Lung (tissue), 17 donors: ENCODE measurements at places on chromosomes 3 and 15. TPM values are rescaled to one million over a fixed set of nuclear protein-coding genes. Genes with fewer than 3 reads are reported as not detected.

The QARS1 gene
- polyA plus RNA-seq = 172 TPM

The GHSR gene
- 0.07 TPM for polyA plus RNA-seq

The GOLGA6L24 gene
- polyA plus RNA-seq = not detected

The PPP1R14D gene
- 0.22 TPM for polyA plus RNA-seq

The CEMIP gene
- polyA plus RNA-seq = 1.9 TPM

The GALNT15 gene
- polyA plus RNA-seq = 6.8 TPM

The SLCO2A1 gene
- 27.8 TPM for polyA plus RNA-seq

The C15orf40 gene
- 16.7 TPM for polyA plus RNA-seq
